Gastroesophageal sphincter (tissue), 4 donors: ENCODE measurements at places on chromosomes 11 and 22.

- H3K27ac ChIP-seq: no peak overlapping the region
- ATAC-seq: no peak
- H3K36me3 ChIP-seq: no peaks in the 10 kb centered on the region
Measured at GRCh38 chr11:59097113-59097708, 9.8 kb upstream of the FAM111B start.

GRCh38 chr11:91978747-91979146 lies 245.9 kb upstream of the FAT3 start:
- no peak overlapping the region for H3K27ac ChIP-seq
- H3K4me3 ChIP-seq: no peak overlapping the region
- H3K36me3 ChIP-seq: no peaks in the 10 kb centered on the region

- no peaks in the 10 kb centered on the region for H3K4me1 ChIP-seq
- no peak overlapping the region for H3K27ac ChIP-seq
- peaks cover 43% of the 10 kb centered on the region for H3K27me3 ChIP-seq
- H3K4me3 ChIP-seq: no peak overlapping the region
- no peaks in the 10 kb centered on the region for H3K36me3 ChIP-seq
Measured at GRCh38 chr11:1138097-1138496, 19.7 kb upstream of the MUC5AC start.

GRCh38 chr11:18196532-18196931 lies 23.9 kb downstream of the MRGPRX4 start:
- H3K27ac ChIP-seq: no peak overlapping the region
- no peak overlapping the region for H3K4me3 ChIP-seq
- no peaks in the 10 kb centered on the region for H3K4me1 ChIP-seq
- ATAC-seq: no peak
- H3K36me3 ChIP-seq: no peaks in the 10 kb centered on the region

GRCh38 chr22:36922105-36922608 lies 8.7 kb downstream of the CSF2RB start:
- no peak overlapping the region for H3K27ac ChIP-seq
- H3K27me3 ChIP-seq: peaks cover 82% of the 10 kb centered on the region
- no peaks in the 10 kb centered on the region for H3K4me1 ChIP-seq

- H3K4me3 ChIP-seq: no peak overlapping the region
- no peak for ATAC-seq
- no peaks in the 10 kb centered on the region for H3K4me1 ChIP-seq
- peaks cover 56% of the 10 kb centered on the region for H3K27me3 ChIP-seq
Measured at GRCh38 chr11:61193596-61193995, 9.7 kb upstream of the PGA3 start.

DNA sequence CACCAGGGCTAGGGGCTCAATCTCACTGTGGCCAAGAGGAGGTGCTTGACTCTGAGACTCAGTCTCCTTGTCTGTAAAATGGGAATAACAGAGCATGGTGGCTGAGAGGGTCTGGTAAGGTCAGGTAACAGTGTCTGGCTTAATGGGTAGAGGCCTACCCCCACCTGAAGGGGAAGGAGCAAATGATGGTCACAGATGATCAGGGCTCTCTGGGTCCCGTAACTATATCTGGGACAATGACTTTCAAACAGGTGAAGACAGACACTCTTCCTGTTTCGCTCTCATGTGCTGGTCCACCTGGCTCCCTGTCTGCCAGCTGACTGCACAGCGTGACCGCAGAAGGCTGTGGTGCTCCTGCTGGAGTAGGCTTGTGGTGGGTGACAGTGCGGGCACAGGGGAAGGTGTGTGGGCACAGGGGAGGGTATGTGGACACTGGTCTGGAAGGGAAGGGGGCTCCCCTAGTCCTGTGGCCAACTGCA lies 4.0 kb downstream of the A4GALT start:
- peak overlapping the region; percentile 73 for H3K27ac ChIP-seq
- no peak for ATAC-seq
- H3K4me3 ChIP-seq: no peak overlapping the region
- no peaks in the 10 kb centered on the region for H3K27me3 ChIP-seq

- peak overlapping the region; percentile 84 for H3K27ac ChIP-seq
- H3K36me3 ChIP-seq: no peaks in the 10 kb centered on the region
- H3K4me1 ChIP-seq: no peaks in the 10 kb centered on the region
- ATAC-seq: no peak
- peak overlapping the region; percentile 64 for H3K4me3 ChIP-seq
Measured at GRCh38 chr22:45507798-45508197, 5.1 kb downstream of the FBLN1 start.

GRCh38 chr11:119659971-119660723 lies 68.9 kb downstream of the NECTIN1 start:
- ATAC-seq: no peak
- H3K27me3 ChIP-seq: no peaks in the 10 kb centered on the region
- H3K36me3 ChIP-seq: no peaks in the 10 kb centered on the region
- no peaks in the 10 kb centered on the region for H3K4me1 ChIP-seq
- no peak overlapping the region for H3K4me3 ChIP-seq
- no peak overlapping the region for H3K27ac ChIP-seq

DNA sequence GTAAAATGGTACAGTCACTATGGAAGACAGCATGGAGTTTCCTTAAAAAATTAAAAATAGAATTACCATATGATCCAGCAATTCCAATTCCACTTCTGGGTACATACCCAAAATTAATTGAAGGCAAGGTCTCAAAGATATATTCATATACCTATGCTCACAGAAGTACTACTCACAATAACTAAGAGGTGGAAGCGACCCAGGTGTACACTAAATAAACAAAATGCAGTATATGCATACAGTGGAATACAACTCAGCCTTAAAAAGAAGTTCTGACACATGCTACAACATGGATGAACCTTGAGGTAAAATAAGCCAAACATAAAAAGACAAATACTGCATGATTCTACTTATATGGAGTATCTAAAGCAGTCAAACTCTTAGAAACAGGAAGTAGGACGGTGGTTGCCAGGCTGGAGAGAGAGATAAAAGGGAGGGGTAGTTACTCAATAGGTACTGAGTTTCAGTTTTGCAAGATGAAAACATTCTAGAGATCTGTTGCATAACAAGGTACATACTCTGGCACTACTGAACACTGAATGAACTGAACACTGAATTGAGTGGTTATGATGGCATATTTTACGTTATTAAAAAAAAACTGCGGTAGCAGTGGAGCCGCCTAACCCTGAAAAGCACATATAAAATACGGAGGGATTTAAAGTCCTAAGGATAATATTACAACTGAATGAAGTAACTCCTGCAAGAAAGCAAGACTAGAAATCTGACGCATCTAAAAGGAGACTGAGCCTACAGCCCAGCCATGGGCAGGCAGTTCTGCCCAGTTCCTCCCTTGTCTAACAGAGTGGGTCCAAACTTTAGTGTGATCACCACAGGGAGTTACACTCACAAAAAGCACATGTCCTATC lies 12.8 kb downstream of the DGCR2 start:
- no peak overlapping the region for H3K4me3 ChIP-seq
- peaks cover 89% of the 10 kb centered on the region for H3K4me1 ChIP-seq
- no peaks in the 10 kb centered on the region for H3K36me3 ChIP-seq

- H3K4me1 ChIP-seq: no peaks in the 10 kb centered on the region
- H3K27me3 ChIP-seq: peaks cover 98% of the 10 kb centered on the region
- H3K4me3 ChIP-seq: no peak overlapping the region
- H3K36me3 ChIP-seq: no peaks in the 10 kb centered on the region
Measured at GRCh38 chr11:65798882-65799281, 12.0 kb downstream of the OVOL1 start.

GRCh38 chr11:119055901-119056300 lies 1.1 kb downstream of the HYOU1 start:
- ATAC-seq: no peak
- peaks cover 29% of the 10 kb centered on the region for H3K4me1 ChIP-seq
- H3K27me3 ChIP-seq: no peaks in the 10 kb centered on the region
- H3K4me3 ChIP-seq: peak overlapping the region; percentile 47
- peak overlapping the region; percentile 98 for H3K27ac ChIP-seq
- no peaks in the 10 kb centered on the region for H3K36me3 ChIP-seq

GRCh38 chr11:45732343-45732742 lies 66.9 kb upstream of the CHST1 start:
- no peaks in the 10 kb centered on the region for H3K36me3 ChIP-seq
- ATAC-seq: no peak
- no peaks in the 10 kb centered on the region for H3K4me1 ChIP-seq
- no peak overlapping the region for H3K27ac ChIP-seq

GRCh38 chr11:7307836-7308235 lies 56.1 kb downstream of the SYT9 start:
- ATAC-seq: no peak
- H3K27ac ChIP-seq: no peak overlapping the region
- no peaks in the 10 kb centered on the region for H3K36me3 ChIP-seq

- no peaks in the 10 kb centered on the region for H3K4me1 ChIP-seq
- H3K4me3 ChIP-seq: no peak overlapping the region
- no peaks in the 10 kb centered on the region for H3K27me3 ChIP-seq
- no peak overlapping the region for H3K27ac ChIP-seq
Measured at GRCh38 chr11:111795334-111795985, 29.3 kb upstream of the PPP2R1B start.

GRCh38 chr22:49013707-49014106 lies 814.0 kb downstream of the BRD1 start:
- no peak for ATAC-seq
- no peaks in the 10 kb centered on the region for H3K36me3 ChIP-seq
- no peaks in the 10 kb centered on the region for H3K4me1 ChIP-seq
- H3K27ac ChIP-seq: no peak overlapping the region
- no peak overlapping the region for H3K4me3 ChIP-seq

GRCh38 chr11:46498179-46498578 lies 95.6 kb downstream of the AMBRA1 start:
- H3K4me3 ChIP-seq: no peak overlapping the region
- no peaks in the 10 kb centered on the region for H3K4me1 ChIP-seq
- H3K36me3 ChIP-seq: peaks cover 31% of the 10 kb centered on the region
- H3K27ac ChIP-seq: no peak overlapping the region
- ATAC-seq: no peak
- H3K27me3 ChIP-seq: no peaks in the 10 kb centered on the region

DNA sequence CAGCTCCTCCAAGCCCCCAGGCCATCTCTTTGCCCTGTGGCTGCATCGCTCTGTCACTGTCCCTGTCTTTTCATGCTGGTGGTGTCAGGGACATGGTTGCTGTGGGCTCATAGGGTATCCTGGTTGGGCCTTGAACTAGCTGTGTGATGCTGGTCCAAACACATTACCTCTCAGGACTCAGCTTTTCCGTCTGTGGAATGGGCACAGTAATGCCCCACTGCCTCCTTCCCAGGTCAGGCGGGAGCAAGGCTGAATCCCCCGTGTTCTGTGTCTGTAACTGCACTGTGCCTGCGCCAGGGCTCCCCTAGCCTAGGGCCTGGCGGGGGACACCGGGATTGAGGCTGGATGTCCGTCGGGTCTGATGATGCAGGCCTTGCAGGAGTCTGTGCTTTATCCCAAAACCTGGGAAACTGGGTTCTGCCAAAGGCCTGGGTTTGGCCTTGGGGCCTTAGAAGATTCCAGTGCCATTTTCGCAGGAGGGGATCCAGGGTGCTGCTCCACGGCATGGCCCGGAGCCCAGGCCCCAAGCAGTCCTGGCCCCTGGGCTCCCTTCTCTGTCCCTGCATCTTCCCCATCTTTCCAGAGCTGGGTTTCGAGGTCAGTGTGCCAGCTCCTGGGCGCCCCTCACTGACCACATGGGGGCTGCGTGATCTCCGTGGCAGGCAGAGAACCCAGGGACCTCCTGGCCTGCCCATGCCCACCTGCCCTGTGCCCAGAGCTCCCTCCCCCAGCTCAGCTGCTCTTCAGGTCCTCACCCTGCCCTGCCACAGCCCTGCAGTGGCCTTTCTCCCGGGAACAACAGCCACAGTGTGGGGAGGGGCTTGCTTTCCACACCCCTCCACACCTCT lies 32.7 kb upstream of the CELSR1 start:
- H3K27me3 ChIP-seq: no peaks in the 10 kb centered on the region
- H3K4me1 ChIP-seq: no peaks in the 10 kb centered on the region
- H3K36me3 ChIP-seq: no peaks in the 10 kb centered on the region
- no peak overlapping the region for H3K4me3 ChIP-seq
- H3K27ac ChIP-seq: no peak overlapping the region
- no peak for ATAC-seq

GRCh38 chr11:113006896-113007445 lies 45.8 kb downstream of the NCAM1 start:
- H3K36me3 ChIP-seq: no peaks in the 10 kb centered on the region
- H3K4me1 ChIP-seq: no peaks in the 10 kb centered on the region
- no peak for ATAC-seq
- H3K27me3 ChIP-seq: no peaks in the 10 kb centered on the region
- no peak overlapping the region for H3K27ac ChIP-seq

GRCh38 chr11:9150501-9150900 lies 59.1 kb upstream of the SCUBE2 start:
- H3K4me1 ChIP-seq: no peaks in the 10 kb centered on the region
- no peak overlapping the region for H3K4me3 ChIP-seq
- no peaks in the 10 kb centered on the region for H3K27me3 ChIP-seq

DNA sequence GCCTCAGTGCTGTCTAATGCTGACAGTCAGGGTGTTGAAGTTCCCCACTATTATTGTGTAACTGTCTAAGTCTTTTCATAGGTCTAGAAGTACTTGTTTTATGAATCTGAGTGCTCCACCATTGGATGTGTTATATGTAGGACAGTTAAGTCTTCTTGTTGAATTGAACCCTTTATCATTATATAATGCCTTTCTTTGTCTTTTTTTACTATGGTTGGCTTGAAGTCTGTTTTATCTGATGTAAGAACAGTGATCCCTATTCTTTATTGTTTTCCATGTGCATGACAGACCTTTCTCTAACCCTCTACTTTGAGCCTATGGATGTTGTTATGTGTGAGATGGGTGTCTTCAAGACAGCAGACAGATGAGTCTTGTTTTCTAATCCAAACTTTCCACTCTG lies 107.8 kb upstream of the C11orf58 start:
- no peaks in the 10 kb centered on the region for H3K36me3 ChIP-seq
- peaks cover 5% of the 10 kb centered on the region for H3K27me3 ChIP-seq
- H3K4me3 ChIP-seq: no peak overlapping the region
- H3K4me1 ChIP-seq: no peaks in the 10 kb centered on the region

DNA sequence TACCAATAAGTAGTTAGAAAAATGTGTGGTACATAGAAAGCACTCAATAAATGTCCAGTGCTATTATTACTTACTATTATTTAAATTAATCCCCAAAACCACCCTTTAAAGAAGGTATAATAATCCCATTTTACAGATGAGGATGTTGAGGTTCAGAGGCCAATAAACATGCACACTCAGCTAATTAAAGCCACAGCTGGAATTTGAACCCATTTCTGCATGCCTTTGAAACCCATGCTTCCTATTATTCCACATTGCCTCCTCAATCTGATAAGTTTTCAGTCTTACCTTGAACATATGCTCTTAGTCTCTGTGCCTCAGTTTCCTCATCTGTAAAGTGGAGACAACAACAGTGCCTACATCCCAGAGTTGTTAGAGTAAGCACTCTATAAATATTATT lies 52.8 kb downstream of the CCDC34 start:
- H3K27ac ChIP-seq: no peak overlapping the region
- H3K4me1 ChIP-seq: no peaks in the 10 kb centered on the region
- ATAC-seq: no peak
- H3K27me3 ChIP-seq: no peaks in the 10 kb centered on the region
- no peak overlapping the region for H3K4me3 ChIP-seq
- H3K36me3 ChIP-seq: no peaks in the 10 kb centered on the region

GRCh38 chr11:85096939-85097338 lies 530.2 kb downstream of the DLG2 start:
- no peaks in the 10 kb centered on the region for H3K27me3 ChIP-seq
- H3K27ac ChIP-seq: no peak overlapping the region
- H3K36me3 ChIP-seq: no peaks in the 10 kb centered on the region
- no peaks in the 10 kb centered on the region for H3K4me1 ChIP-seq
- no peak overlapping the region for H3K4me3 ChIP-seq
